ENCODE measurements at places on chromosomes 5 and 9.

- no peak for DNase-seq
These were observed 153.6 kb downstream of the FAM114A2 start for GRCh38 chr5:153885141-153885540.

GRCh38 chr9:124291801-124292396 lies 34.1 kb downstream of the NEK6 start:
- DNase-seq = no peak

DNA sequence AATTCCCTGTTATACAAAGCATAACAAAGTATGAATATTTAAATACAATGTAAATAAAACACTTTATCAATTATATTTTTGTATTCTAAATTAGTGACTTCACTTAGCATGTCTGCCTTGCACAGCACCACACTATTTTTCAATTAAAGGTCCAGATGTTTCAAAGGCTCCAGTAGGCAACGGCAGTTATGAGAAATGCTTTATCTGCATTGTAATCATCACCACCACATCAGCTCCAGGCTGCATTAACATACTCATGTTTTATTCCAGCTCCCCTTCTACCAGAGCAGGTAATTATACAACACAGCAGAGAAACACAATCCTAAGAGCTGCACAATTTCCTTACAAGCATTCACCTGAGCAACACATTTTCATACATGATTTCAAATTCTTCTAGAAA lies 102.8 kb downstream of the MAPKAP1 start:
- DNase-seq = no peak

GRCh38 chr9:35313916-35314315 lies 152.1 kb downstream of the UNC13B start:
- DNase-seq = no peak

DNA sequence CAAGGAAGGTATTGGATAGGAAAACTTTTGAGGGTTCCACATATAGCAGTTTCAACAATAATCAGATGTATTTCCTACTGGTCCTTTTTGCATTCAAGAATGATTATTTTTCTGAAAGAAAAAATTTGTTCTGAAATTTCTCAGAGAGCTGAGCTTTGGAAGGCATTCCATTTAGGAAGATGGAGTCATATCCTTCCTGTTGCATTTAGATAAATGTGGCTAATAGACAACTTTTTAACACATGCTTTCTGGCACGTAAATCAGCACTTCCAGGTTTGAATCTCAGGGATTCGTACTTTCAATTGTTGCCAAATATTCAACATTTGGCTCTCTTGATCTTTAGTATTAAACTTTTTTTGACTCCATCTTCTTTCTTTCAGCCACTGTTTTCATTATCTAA lies 24.8 kb upstream of the TLR4 start:
- no peak for DNase-seq

- no peak for DNase-seq
These were observed 815 bp downstream of the ANXA6 start for GRCh38 chr5:151156507-151157420.

GRCh38 chr5:167247816-167248215 lies 1043.6 kb upstream of the WWC1 start:
- DNase-seq = no peak

- DNase-seq = no peak
These were observed 1079.9 kb upstream of the ACO1 start for GRCh38 chr9:31304576-31304975.

GRCh38 chr9:34366365-34366764 lies 10.3 kb downstream of the MYORG start:
- no peak for DNase-seq

DNA sequence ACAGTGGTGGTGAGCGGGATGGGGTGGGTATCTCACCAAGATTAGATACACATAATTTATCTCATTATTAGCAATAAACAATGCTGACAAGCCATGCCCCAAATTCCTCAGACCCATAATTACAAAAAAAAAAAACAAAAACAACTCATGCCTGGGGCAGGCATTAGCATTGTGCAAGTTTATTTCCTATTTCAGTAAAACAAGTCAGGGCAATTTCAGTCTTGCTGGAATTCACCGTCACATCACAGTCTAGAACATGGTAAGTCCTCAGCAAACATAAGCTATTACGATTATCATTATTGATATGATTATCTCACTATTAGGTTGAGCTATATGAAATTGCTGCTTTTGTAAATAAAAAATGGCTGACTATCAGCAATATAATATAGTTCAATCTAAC lies 57.5 kb upstream of the GNAQ start:
- DNase-seq = no peak

GRCh38 chr9:129080298-129080600 lies 662 bp upstream of the DOLPP1 start:
- DNase-seq = no peak

- DNase-seq = no peak
These were observed 152.8 kb upstream of the PAPPA start for GRCh38 chr9:116000748-116001329.

GRCh38 chr9:126111556-126111955 lies 215.1 kb upstream of the MVB12B start:
- DNase-seq = no peak

GRCh38 chr5:38207343-38207742 lies 51.0 kb upstream of the EGFLAM start:
- no peak for DNase-seq

- no peak for DNase-seq
These were observed 6.6 kb downstream of the C1QTNF2 start for GRCh38 chr5:160363660-160364395.

GRCh38 chr5:87394411-87395165 lies 18.1 kb downstream of the CCNH start:
- DNase-seq = no peak

- DNase-seq = no peak
These were observed 994.4 kb upstream of the NUDT12 start for GRCh38 chr5:104556957-104557356.

DNA sequence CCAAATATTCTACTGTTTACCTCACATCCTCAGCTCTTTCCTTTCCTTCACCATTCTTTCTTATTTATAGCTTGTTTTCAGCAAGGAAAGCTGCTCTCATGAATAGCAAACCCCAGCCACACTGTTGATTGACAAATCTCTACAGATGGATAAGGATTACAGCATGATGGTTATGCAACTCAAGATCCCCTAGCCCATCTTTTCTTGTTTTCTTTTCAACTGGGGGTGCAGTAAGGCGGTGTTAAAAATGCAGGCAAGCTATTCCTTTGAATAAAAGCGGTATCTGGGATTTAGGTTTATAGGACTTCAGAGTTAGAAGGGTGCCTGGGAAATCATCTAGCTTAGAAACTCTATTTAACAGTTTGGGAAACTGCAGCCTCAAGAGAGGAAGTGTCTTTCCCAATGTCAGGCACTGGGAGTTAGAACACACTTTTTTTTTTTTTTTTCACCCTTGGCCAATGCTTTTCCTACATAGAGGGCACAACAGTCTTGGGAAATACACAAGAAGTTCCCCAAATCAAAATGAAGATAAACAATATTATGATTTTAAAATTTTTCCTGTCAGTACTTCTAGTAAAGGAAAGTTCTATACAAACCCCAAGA lies 2.6 kb downstream of the SPARC start:
- no peak for DNase-seq

- DNase-seq = no peak
These were observed 55.1 kb downstream of the HMGCS1 start for GRCh38 chr5:43258116-43258515.

- no peak for DNase-seq
These were observed 45.3 kb upstream of the ITGA2 start for GRCh38 chr5:52943808-52944207.

DNA sequence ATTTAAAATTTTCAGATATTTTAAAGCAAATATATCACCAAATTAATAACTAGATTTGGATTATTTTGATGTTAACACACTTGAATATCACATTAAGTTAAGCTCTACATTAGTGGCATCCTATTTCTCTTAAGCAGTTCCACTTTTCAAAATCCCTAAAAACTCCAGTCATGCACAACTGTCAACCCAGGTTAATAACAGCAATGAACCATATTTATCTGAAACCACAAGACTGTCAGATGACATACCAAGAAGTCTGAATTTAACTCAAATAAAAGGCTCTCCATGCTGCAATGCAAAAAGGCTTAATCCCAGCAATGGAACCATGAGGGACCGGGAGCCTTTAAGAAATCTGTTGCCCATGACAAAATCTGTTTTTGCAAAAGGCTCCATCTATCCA lies 27.5 kb downstream of the FNIP1 start:
- no peak for DNase-seq

- no peak for DNase-seq
These were observed 20.2 kb downstream of the UBE2R2 start for GRCh38 chr9:33837138-33837537.

DNA sequence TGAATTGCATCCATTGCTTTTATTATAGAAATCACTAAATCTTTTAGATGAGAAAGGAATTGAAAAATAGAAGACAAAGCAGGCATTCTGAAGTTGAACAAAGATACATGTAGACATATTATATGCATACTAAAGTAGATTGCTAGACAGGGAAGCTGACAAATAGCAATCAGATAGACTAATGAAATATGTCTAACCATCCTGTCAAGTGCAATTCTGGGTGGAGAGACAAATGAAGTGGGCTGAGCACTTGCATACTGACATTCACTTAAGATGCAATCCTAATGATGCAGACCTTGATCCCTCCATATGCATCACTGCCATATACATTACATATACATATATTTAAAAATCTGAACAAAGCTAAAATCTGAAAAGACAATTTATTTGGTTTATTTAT lies 1130.0 kb upstream of the CDH6 start:
- DNase-seq = no peak

DNA sequence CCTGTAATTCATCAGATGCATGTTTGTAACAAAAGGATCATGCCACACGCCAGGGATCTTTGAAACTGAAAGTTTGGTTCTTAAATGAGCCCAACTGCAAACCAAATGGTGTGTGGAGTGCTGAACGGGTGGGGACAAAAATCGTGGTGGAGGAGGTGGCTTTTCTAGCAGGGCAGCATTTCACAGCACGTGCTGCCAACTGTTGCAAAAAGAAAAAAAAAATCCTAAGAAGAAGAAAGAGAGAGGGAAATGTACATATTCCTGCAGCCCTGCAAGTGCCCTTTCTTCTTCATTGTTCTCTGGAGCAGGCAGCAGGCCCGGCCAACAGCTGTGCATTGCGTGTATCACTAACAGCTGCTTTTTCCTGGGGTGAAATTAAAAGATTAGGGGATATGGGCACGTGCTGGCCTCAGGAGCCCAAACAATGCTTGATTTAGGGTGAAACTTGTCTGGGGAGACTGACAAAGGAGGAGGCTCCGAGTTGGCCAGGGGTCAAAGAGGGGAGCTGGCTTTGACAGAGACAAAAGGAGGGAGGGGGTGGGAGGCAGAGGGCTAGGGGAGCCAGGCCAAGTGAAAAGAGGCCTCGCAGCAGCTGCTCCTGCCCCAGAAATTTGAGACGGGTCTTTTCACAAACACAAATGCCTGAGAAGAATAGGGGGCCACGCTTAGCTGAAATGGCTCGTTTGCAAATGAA lies 73.0 kb downstream of the GADD45G start:
- no peak for DNase-seq

GRCh38 chr9:72134801-72135200 lies 14.4 kb upstream of the GDA start:
- DNase-seq = no peak

- no peak for DNase-seq
These were observed 133.3 kb downstream of the KIAA0825 start for GRCh38 chr5:94485067-94485466.

DNA sequence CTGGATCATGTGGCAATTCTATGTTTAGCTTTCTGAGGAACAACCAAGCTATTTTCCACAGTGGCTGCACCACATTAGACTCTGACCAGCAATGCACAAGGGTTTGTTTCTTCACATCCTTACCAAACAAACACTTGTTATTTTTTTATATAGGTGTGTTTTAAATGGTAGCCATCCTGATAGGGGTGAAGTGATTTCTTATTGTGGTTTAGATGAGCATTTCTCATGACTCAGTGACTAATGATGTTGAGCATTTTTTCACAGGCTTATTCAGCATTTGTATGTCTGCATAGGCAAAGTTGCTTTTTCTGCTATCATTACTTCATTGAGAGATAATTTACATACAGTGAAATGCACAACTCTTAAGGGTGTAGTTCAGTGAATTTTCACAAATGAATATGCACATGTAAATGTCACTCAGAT lies 36.0 kb downstream of the ANKRD33B start:
- DNase-seq = no peak

DNA sequence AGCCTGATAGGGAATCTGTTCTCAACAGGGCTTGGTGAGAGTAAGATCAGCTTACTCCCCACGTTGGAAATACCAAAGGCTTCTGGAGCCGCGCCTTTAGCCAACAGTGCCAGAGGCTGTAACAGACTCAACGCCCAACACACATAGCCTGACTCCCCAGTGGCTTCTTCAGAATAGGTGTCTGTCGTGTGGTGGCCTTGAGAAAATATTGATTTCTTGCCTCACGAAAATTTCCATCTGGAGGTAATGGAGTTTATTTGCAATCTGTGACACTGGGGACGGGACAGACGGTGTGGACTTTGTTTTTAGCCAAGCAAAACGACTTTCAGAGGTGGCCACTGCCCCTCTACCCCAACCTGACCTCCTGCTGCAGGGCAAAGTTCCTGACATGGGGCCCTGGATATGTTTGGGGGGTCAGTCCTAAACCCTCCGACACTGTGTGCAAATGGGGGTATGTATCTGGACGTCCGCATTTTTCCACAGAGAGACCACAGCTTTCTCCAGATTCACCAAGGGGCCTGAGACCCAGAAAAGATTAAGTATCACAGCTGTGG lies 189.3 kb downstream of the CDK5RAP2 start:
- DNase-seq = no peak

DNA sequence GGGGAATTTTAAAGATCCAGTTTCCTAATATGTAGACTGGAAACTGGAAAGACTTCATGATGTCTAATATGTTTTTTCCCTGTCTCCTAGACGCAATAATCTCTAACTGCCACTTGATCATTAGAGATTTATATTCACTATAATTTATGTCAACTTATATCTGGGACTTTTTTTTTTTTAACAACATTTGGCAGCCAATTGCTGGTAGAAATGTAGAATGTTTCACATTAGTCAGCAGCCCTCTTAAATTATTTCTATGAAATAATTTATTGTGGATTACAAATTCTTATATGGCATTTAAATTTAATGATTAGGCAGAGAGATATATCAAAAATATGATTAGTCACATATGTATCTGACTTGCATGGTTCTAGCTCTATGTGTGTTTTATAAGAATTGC lies 48.2 kb downstream of the TMEM174 start:
- no peak for DNase-seq

- DNase-seq = no peak
These were observed 8.8 kb downstream of the PRXL2C start for GRCh38 chr9:96646081-96646991.

- no peak for DNase-seq
These were observed 8.9 kb downstream of the PAEP start for GRCh38 chr9:135570456-135570855.

All from stimulated activated CD8-positive, alpha-beta memory T cell treated with anti-CD3 and anti-CD28 coated beads, Interleukin-4, amount 100 ng/mL, for 1 hour (primary cell).